IPS-NIHi11 (cell line): ENCODE measurements at places on chromosomes 7 and 10.

GRCh38 chr10:7915923-7916536, 97.7 kb downstream of the TAF3 start:
- DNase-seq: no peak

DNA sequence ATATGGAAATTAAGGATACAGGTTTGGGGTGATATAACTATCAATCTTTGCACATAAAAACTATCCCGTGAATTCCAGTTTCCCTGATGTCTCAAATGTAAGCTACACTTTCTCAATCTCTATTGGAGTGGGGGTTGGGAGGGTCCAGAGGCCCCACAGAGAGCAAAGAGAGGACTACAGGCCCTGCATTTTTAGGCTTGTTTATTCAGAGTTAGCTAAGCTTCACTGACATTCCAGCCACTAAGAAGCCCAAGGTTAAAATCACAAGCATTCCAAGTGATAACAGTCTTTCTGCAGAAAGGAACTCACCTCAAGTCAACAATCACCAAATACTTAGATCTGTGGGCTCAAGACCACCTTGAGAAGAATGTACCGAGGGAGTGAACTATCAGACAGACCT, 31.6 kb upstream of the LAMB1 start:
- DNase-seq: peak; percentile 42

DNA sequence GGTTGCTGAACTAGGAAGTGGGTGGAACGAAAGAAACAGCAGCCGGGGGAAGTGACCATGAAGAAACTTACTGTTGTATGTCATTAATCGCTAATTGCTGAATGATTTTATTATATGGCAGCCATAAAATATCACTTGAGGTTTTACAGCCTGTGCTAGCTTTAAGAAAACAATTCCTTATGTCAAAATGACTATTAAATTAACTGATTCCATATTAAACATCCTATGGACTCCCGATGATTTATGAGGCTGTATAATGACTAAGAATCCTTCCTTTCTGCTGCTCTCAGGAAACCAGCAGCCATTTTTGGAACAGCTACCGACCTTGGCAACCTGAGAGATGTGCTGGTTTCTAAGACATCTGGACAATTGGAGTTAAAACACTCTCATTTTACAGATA, 421.9 kb downstream of the SORCS3 start:
- DNase-seq: no peak

- no peak for DNase-seq
Measured at GRCh38 chr10:19468413-19468812, 347.8 kb upstream of the PLXDC2 start.

DNA sequence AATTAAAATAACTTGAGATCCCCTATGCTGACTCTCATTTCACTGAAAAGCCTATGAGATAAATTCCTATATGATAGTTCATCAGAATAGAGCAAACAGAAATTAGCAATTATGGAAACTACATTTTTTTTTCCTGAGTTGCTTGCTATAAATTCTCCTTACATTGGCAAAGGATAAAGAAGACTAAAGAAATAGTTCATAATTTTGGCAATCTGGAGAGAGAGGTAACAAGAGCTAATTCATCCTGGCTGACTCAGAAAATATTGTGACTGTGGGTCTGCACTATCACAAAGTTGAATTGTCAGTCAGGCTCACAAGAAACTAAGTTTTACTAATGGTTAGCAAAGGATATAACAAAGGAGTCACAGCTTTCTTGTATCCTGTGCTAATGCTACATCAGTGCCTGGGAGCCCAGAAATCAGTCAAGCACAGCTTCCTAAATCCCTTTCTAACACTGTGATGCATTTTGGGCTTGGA, 483.0 kb downstream of the MAGI2 start:
- no peak for DNase-seq
